ENCODE measurements at places on chromosomes 6 and 20.
A peak's percentile ranks its signal among the peaks of the same experiment; 100 is the strongest.

- DNase-seq, result no peak
Observed at GRCh38 chr20:10636326-10636818, 37.4 kb downstream of the JAG1 start.

GRCh38 chr20:33969563-33969962, 24.1 kb upstream of the RALY start:
- no peak for DNase-seq

DNA sequence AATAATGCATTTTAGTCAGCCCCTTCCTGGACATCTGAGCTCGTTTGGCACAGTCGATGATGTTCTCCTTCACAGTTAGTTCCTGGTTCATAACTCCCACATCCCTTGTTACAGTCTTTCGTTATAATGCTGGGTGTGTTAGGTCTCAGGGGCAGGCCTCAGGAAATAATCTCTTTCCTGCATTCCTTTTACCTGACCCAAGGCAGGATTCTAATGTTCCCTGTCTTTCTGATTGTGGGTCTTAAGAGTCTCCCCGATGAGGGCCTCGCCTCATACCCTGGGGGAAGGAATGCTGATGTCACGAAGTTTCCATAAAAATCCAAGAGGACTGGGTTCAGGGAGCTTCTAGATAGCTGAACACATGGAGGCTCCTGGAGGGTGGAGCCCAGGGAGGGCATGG, 104.0 kb upstream of the CARMIL1 start:
- no peak for DNase-seq

DNA sequence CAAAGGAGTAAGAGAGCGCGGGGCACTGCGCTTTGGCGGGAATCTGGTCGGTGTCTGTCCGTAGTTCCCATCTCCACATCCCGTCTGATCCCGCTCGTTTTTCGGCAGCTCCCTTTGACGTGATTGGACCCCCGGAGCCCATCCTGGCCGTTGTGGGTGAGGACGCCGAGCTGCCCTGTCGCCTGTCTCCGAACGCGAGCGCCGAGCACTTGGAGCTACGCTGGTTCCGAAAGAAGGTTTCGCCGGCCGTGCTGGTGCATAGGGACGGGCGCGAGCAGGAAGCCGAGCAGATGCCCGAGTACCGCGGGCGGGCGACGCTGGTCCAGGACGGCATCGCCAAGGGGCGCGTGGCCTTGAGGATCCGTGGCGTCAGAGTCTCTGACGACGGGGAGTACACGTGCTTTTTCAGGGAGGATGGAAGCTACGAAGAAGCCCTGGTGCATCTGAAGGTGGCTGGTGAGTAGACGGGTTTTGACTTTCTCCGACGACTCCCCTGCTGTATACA, 1.4 kb downstream of the BTN1A1 start:
- peak; percentile 2 for DNase-seq

DNA sequence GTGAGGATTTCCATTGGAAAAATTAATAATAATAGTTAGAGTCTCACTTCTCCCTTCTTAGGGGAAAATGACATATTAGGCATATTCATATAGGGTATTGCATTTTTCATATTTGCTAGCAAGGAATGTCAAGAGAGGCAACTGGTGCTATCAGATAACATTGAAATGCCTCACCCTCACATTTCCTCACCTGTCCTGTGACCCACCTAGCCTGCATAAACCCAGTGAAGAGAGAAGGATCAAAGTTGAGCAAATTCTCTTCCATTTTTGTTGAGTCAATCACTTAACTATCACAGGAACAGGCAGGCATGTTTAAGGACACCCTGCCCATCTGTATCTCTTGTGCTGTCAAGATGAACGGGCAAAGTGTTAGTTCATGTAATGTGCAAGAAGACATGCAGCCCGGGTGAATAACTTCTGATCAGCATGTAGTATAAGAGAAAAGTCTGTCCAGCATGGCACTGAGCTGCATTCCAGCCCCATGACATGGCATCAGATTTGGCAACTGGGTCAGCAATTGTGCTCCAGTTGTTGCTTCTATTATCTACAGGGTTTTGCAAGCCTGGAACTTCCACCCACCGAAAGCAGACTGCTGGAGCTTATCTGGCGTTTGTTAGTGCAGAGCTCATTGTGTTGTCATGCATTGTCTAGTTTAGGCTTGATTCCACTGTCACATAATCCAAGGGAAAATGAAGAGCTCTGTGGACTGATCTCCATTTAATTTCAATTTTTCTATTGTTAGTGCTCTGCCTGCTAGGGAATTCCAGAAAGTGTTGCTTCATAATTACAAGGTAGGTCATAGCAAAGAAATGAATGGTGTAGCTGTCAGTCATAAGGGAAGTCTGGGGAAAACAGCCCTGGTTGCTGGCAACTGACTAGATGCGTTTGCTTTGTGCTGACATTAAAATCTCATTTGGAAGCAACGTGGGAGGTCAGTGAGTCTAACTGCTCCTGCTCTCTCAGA, 138.4 kb upstream of the TNFAIP3 start:
- no peak for DNase-seq

DNA sequence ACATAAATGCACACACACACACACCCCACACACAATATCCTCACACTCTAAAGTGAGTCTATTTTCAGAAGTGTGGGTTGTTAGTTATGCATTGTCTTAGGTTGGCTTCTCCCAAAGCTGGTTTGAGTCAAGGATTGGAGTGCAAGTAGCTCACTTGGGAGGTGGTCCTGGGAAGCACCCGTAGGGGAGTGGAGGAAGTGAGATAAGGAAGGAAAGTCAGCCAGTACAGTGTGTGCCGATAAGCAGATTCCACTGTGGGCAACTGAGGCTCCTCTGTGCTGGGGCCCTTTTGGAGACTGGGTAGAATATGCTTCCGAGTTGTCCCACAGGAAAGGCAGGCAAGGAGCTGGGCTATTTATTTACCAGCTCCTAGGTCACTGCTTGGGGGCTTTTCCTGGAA, 67.2 kb downstream of the PLCB4 start:
- DNase-seq, result no peak

GRCh38 chr6:30824698-30825097, 59.6 kb upstream of the DDR1 start:
- DNase-seq, result no peak

GRCh38 chr6:41274256-41274655, 12.2 kb downstream of the TREM1 start:
- no peak for DNase-seq

DNA sequence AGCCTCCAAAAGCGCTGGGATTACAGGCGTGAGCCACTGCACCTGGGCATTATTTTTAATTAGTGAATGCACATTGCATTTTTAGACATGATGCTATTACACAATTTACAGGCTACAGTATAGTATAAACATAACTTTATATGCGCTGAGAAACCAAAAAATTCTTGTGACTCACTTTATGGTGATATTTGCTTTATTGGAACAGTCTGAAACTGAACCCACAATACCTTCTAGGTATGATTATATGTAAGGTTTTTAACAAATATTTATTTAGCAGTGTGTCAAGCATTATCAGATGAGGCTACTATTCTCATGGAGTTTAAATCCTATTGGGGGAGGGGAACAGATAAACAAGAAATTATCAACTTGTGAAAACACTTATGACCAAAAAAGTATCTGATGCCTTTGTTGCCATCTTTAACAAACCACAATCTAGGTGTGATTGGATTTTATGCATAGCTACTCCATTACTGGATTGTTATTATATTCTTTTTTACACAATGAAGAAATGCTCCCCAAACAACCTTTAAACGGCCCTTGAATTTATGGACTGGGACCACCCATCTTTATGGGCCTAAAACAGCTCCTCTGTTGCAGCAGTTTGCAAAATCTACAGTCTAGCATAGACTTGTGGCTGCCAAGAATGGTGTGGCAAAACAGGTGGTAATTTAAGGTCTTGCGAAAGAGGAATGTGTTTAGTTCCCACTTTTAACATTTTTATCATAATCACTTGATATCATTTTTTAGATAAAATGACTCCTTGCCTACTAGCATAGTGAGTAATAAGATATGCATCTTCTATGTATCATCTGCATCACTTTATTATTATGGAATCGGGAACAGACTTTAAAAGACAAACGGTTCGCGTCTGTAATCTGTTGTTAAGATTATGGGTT, 159.2 kb upstream of the C6orf118 start:
- DNase-seq, result no peak

DNA sequence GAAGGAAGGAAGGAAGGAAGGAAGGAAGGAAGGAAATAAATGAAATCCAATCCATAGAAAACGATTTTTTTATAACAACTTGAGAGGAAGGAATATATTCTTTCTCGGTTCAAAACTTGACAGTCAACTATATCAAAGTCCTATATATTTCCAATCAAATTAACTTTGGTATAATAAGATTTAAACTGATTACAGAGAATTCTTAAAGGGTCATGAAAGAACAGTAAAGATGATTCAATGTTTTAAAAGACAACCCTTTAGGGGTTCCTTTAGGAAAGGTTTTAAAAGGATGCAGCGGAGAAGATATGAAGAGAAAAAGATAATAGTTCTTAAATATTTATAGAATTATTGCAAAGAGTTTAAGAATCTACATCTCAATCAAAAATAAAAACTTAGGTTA, 61.2 kb downstream of the ME1 start:
- no peak for DNase-seq

DNA sequence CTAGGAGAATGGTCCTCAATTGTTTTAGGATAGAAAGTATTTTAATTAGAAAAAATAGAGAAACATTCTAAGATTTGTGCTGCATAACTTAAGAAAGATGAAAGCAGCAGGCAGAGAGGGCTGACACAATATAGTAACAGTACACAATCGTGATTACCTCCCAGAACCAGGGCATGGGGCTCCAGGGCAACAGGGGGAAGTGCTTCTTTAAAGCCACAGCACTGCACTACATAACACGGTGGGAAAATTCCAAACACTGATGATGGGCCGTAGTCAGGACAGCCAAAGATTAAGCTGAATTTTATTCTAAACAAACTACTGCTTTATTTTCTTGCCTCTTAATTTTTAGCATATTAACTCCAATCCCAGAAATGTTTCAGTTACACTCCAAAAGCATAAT, 14.4 kb downstream of the EXOC2 start:
- no peak for DNase-seq

GRCh38 chr6:72657407-72658197, 35.7 kb downstream of the KCNQ5 start:
- DNase-seq, result no peak

GRCh38 chr6:68040312-68040778, 594.7 kb upstream of the ADGRB3 start:
- DNase-seq, result no peak

- DNase-seq, result no peak
Observed at GRCh38 chr6:32597024-32597423, 7.4 kb upstream of the HLA-DRB1 start.

DNA sequence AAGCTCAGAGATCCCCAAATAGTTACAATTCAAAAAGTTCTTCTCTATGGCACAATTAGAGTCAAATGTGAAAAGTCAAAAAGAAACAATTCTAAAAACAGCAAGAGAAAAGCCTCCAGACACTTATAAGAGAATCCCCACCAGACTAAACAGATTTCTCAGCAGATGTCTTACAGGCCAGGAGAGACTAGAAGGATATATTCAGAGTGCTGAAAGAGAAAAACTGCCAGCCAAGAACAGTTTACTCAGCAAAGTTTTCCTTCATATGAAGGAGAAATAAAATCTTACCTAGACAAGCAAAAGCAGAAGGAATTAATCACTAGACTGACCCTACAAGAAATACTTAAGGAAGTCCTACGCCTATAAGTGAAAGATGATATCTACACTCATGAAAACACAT, 176.1 kb upstream of the OPRM1 start:
- no peak for DNase-seq

- DNase-seq, result no peak
Observed at GRCh38 chr6:135162678-135163439, 18.2 kb upstream of the MYB start.

GRCh38 chr6:152977556-152977955, 5.3 kb downstream of the FBXO5 start:
- no peak for DNase-seq

DNA sequence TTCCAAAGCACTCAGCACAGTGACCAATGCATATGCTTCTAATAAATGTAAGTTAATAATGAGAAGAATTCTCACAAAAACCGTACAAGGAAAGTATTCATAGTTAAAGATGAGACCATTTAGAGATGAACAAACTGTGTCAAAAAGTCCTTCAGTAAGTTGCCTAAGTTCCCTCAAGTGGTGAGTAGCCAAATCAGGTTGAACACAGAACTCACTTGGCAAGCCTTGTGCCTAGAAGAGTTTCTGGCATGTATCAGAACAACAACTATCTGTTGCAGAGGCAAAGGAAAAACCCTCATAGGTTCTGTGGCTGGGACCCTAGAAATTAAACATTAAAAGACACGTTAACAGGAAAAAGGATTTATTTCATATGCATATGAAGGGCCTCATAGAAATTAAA, 129.6 kb upstream of the DOK5 start:
- no peak for DNase-seq

GRCh38 chr20:56247954-56248782, at the start of gene MC3R:
Gene MC3R, plus strand, starts transcription at chr20:56248732. Its CDS starts 112 bp downstream, at chr20:56248844.
- DNase-seq, result peak; percentile 5

DNA sequence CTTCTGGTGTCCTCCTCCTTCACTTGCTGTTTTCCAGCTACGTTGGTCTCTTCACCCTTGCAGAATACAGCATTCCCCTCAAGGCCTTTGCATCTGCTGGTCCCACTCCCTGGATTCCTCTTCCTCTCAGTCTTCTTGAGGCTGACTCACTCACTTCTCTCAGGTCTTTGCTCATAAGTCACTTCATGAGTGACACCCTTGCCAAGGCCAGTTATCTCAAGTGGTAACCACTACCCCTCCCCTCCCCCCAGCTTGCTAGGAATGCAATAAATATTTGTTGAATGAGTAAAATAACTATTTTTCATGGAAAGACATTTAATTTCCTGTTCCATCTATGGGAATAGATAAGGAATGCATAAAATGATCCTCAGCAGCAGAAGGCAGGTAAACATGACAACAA, 131.7 kb downstream of the PLCB4 start:
- no peak for DNase-seq

GRCh38 chr6:157891544-157892362, 68.7 kb downstream of the SNX9 start:
- no peak for DNase-seq

GRCh38 chr6:158095031-158095430, 73.0 kb downstream of the SERAC1 start:
- DNase-seq, result no peak

DNA sequence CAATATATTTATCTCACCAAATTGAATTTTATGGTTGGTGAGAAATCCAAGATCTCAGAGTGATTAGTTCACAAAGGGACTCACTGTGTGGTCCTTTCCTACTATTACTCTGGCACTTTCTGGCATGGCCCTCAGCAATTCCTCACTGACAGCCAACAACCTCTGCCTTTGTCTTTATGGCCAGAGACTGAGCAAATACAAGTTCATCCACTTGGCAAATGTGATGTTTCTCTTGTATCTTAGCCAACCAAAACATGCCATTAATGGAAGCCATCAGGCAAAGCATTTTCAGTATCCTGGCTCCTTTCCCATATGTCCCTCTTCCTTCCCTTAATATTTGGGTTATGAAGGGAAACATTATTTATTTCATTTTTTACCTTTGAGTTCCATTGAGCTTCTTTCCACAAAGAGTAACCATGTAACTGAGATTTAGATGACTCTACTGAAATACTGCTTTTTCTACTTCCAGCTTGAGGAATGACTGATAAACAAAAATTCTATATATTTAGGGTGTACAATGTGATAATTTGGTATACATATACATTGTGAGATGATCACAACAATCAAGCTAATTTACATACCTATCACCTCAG, 30.8 kb upstream of the SMLR1 start:
- DNase-seq, result no peak

Measured in stimulated activated CD4-positive, alpha-beta T cell treated with anti-CD3 and anti-CD28 coated beads, Interleukin-1b, Interleukin-23, amount 100 ng/mL, for 1 hour (primary cell).